ENCODE measurements at places on chromosomes 6 and 20.

- DNase-seq = peak; percentile 89
Observed at GRCh38 chr20:23629017-23629541, 8.7 kb downstream of the CST3 start.

GRCh38 chr6:51817832-51818231, 269.6 kb downstream of the PKHD1 start:
- no peak for DNase-seq

DNA sequence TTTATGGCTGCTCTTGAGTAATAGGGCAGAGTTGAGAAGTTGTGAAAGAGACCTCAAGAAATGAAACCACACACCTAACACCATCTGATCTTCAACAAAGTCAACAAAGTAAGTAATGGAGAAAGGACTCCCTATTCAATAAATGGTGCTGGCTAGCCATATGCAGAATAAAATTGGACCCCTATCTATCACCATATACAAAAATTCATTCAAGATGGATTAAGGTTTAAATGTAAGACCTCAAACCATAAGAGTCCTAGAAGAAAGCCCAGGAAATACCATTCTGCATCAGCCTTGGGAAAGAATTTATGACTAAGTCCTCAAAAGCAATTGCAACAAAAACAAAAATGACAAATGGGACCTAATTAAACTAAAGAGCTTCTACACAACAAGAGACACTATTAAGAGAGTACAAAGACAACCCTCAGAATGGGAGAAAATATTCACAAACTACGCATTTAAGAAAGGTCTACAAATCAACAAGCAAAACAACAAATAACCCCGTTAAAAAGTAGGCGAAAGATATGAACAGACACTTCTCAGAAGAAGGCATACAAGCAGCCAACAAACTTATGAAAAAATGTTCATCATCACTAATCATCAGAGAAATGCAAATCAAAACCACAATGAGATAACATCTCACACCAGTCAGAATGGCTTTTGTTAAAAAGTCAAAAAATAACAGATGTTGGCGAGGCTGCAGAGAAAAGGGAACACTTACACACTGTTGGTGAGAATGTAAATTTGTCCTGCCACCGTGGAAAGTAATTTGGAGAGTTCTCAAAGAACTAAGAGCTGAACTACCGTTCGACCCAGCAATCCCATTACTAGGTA, 4.0 kb downstream of the MAP3K5 start:
- DNase-seq = peak; percentile 86

DNA sequence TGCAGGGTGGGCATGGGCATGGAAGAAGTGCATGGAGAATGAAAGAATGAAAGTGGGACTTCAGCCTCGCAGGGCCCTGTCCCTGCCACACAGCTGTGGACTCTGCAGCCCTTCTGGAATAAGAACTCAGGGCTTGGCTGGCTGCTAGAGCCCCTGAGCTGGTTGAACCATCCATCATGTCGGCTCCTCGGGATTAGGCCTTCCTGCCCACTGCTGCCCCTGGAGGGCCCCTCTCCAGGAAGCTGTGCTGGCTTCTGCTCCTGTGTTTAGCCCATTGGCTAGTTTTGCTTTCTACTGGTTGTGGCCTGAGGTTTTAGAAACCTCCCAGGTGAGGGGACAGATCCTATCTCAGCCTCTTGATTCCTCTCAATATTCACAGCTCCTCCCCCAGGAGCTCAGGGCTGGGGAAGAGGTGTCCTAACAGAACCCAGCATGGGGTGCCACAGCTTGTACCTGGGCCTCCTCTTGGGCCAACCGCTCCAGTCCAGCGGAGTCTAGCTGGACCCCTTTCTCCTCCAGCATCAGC, 7.9 kb downstream of the AARS2 start:
- DNase-seq = no peak

DNA sequence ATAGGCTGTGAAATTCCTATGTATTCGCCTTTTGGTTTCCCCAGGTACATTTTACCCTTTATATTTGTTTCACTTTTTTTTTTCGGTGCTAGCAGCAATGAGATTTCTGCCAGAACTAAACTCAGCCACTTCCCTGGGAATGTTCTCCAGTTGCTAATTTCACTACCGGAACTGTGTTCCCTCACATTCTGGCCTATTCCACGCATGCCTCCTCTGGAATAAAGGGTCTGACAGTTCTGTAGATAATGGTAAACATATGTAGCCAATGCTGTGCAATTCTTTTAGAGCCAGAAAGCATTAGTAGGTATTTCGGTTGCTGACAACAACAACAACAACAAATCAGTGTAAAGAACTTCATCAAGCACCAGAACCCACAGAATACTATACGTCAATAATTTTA, 96.1 kb upstream of the TBX18 start:
- DNase-seq = no peak

GRCh38 chr6:166009385-166010031, 158.1 kb downstream of the TBXT start:
- no peak for DNase-seq
